ENCODE measurements at places on chromosomes 11 and 22.
A peak's percentile ranks its signal among the peaks of the same experiment; 100 is the strongest.

DNA sequence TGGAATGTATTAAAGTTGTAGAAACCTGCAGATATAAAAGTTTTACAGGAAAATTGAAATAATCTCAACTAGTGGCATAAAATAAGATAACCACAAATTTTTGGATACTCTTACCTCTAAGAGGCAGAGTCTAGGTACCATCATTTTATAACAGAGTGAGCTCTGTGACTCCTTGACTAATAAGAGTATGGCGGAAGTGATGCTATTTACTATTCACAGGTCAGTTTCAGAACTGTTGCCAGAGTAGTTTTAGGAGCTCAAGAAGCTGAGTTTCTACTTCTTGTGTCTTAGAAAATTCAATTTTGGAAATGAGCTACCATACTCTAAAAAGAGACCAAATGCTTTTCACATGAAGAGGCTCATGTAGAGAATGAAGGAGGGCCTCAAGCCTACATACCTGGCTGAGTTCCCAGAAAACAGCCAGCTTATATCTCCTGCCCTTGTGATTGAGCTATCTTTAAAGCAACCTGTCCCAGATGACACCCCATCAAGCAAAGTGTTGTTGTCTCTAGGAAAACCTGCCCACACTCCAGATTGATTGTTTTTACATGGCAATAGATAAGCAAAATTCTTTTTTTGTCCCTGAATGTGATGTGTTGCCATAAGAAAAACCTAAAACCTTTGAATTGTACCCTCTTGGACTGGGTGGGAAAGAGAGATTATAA lies 712.8 kb upstream of the CNTN5 start:
- DNase-seq = no peak

DNA sequence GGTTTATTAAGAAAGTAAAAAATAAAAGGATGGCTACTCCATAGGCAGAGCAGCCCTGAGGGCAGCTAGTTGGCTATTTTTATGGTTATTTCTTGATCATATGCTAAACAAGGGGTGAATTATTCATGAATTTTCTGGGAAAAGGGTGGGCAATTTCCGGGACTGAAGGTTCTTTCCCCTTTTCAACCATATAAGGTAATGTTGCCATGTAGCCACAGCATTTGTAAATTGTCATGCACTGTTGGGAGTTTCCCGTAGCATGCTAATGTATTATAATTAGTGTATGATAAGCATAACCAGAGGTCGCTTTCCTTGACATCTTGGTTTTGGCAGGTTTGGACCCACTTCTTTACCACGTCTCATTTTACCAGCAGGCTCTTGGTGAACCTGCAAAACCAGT lies 610.4 kb upstream of the B3GAT1 start:
- no peak for DNase-seq

- no peak for DNase-seq
Observed at GRCh38 chr11:31793264-31793663, 17.9 kb downstream of the PAX6 start.

- DNase-seq = no peak
Observed at GRCh38 chr11:134637091-134638015, 225.3 kb upstream of the B3GAT1 start.

GRCh38 chr11:126115127-126115495 lies 52.4 kb upstream of the CDON start:
- no peak for DNase-seq

DNA sequence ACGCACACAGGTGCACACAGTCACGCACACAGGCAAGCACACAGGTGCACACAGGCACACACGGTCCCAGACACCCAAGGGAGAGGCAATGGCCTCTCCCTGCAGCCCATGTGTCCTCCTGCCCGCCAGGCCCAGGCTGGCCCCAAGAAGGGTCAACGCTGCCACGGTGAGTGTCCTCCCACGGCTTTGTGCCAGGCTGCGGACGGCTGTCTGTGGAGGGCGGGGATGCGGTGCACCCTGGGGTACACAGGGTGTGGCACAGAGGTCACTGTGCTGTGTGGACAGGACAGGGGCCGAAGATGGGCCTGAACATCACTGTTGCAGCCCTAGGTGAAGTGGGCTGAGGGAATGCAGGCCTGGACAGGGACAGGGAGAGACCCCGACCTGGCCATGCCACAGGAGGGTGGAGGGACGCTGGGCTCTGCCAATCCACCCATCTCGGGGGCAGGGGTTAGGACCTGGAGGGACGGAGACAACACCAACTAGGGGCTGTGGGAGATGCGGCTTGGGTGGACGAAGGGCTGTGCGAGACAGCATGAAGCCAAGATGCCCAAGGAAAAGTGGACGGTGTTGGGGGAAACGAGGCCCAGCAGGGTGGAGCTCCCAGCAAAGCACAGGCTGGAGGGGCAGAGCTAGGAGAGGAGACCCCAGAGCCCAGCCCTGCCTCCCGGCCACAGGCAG lies 523.8 kb downstream of the BRD1 start:
- DNase-seq = no peak

DNA sequence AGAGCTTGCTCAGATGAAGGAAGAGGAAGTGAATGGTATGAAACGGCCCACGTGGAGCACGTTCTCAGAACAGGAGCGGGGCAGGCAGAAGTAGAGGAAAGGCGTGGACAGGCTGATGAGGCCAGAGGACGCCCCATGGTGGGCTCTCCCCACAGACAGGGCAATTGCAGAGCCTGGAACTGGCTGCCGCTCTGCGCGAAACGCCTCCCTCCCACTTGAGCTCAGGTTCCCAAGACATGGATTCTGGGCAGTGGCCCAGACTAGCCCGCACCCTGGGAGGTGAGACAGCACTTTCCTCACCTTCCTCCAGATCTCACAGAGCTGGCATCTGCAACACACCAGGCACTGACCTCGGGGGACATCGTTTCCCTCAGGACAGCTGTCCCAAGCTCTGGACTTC lies 117.6 kb downstream of the PHF21B start:
- DNase-seq = no peak

GRCh38 chr11:69463181-69463994 lies 18.1 kb upstream of the LINC01488 start:
- peak; percentile 65 for DNase-seq

DNA sequence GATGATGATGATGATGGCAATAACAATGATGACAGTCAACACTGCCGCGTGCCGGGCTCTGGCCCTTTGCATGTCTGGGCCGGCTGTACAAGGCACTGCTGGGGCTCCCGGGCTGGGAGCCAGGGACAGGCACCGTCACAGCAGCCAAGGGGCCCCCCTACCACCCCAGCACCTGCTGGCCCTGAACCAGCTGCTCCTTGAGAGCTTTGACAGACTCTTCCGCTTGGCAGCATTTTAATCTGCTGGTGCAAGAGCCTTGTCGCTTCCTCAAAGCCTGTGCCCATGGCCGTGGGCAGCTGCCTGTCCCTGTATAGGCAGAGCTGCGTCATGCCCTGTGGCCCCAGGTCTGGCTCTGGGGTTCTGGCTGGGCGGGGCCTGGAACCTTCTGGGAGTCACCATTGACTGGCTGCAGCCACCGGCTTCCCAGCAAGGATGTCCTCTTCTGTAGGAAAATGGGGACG lies 12.9 kb upstream of the MUC6 start:
- no peak for DNase-seq

DNA sequence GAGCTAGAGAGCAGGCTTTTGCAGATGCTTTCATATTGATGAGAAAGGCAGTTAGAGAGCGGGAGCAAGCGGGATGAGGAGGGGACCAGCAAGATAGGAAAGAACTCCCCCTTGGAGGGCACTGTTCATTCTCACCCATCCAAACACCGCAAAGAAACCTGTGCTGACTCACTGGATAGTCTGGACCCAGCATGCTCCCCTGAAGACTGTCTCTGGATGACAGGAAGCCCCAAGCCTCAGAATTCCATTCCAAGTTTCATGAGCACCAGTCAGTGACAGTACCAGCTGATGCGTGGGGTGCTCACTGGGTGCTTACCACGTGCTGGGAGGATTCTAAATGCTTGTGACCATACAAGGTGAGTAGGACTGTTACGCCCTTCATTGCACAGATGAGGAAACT lies 34.2 kb downstream of the MICAL3 start:
- no peak for DNase-seq

DNA sequence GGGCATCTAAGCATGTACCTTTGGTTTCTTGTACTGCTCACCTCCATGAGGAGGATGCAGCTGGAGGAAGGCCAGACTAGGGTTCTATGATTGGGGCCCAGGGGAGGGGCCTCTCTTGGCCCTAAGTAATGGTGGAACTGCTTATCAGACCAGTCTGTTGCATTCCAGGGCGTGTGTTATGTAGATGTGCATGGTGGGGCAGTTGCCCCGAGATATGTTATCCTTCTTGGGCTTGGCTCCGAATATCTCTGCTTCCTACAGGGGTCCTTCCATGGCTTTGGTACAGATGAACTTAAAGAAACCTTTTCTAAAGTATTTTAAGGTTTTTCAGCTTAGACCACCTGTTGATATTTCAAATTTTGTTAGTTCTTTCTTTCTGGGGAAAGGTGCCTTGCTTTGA lies 126.0 kb downstream of the SWAP70 start:
- no peak for DNase-seq

All from GM23338 (cell line).